ENCODE measurements at places on chromosomes 13 and 19.

DNA sequence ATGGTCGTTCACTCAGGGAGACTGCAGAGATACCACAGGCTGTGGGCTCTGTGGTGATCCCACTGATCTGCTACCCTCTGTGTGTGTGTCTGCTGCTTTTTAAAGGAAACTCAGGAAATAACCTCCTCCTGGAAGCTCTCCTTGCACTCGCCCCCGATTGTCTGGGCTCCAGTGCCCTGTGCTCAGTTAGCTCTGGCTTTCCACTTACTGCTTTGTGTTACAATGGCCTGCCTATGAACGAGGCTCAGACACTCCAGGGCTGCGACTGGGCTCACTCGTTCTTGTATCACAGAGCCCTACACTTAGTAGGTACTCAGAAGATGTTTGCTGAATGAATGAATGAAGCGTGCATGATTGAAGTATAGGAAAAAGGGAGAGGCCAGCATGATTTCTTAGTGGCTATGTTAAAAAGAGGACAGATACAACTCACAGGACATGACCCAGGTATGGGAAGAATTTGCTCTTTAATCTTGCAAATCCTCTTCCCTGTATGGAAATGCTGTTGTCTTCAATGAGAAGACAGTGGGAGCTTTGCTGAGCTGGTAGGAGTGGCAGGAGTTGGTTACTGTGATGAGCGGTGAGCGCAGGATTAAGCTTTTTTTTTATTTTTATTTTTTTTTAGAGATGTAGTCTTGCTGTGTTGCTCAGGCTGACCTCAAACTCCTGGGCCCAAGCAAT is 26.4 kb downstream of the B3GLCT start:
- no peak for DNase-seq

- DNase-seq: peak; percentile 27
Observed at GRCh38 chr13:33999811-34000605, 182.1 kb downstream of the RFC3 start.

DNA sequence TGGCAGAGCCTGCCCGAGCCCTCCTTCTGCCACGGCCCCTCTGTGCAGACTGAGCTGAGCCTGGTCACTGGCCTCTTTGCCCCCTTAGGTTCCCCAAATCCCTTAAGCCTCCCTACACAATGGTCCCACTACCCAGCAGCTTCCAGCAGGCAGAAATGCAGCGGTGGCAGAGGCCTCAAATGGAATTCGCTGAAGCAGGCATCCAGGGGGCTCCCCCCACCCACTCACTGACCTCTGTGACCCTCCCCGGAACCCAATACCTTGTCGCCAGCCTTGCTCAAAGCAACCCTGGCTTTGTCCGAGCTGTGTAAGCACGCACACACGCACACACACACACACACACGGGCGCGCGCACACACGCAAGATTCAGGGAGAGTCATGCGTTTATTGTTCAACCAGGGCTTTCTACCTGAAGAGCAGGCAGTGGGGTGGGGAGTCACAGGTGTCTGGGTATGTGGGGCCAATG is at the start of gene LIM2:
Gene LIM2 (minus strand): TSS at position 51 of the 466 bp plus-strand sequence. CDS start 531 bp downstream, outside the sequence.
- DNase-seq: no peak

GRCh38 chr19:6794686-6795431 is 22.4 kb downstream of the VAV1 start:
- DNase-seq: no peak

GRCh38 chr19:33216198-33216830 is 9.3 kb downstream of the SLC7A10 start:
- DNase-seq: no peak

DNA sequence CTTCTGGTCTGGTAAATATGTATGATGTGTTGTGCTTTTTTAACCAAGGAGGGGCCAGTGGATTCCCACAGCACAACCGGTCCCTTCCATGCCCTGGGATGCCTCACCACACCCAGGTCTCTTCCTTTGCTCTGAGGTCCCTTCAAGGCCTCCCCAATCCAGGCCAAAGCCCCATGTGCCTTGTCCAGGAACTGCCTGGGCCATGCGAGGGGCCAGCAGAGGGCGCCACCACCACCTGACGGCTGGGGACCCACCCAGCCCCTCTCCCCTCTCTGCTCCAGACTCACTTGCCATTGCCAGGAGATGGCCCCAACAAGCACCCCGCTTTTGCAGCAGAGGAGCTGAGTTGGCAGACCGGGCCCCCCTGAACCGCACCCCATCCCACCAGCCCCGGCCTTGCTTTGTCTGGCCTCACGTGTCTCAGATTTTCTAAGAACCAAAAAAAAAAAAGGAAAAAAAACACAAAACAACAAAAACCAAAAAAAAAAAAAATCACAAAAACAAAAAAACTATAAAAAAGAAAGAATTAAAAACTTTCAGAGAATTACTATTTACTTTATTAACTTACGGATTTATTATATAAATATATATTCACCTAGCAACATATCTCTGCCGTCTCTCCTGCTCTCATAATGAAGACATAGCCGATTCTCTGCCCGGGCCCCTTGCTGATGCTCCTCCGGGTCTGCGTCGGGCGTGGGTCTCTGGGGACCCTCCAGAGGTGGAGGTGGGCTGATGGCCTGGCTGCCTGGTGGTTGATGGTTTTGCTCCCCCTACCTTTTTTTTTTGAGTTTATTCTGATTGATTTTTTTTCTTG is 14.4 kb downstream of the CAPN12 start:
- DNase-seq: peak; percentile 79

DNA sequence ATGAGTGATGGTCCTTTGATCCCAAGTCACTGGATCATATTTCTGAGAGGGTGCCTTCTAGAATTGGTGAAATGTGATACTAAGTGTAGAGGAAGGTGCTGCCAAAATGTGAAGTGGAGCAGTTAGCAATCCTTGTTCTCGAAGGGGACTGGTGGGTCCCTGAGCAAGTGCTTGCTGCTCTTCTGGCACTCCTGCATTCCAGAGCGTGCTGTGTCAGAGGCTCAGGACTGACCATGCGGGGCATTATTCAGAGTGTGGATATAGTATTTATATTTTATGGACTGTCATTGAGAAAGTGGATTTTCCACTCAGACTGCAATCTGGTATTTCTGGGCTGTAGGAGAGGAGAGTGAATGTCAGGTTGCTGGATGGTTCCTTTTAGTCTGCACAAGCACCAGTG is 152.6 kb upstream of the KL start:
- no peak for DNase-seq

- DNase-seq: no peak
Observed at GRCh38 chr19:35414442-35414841, 33.6 kb upstream of the FFAR2 start.

DNA sequence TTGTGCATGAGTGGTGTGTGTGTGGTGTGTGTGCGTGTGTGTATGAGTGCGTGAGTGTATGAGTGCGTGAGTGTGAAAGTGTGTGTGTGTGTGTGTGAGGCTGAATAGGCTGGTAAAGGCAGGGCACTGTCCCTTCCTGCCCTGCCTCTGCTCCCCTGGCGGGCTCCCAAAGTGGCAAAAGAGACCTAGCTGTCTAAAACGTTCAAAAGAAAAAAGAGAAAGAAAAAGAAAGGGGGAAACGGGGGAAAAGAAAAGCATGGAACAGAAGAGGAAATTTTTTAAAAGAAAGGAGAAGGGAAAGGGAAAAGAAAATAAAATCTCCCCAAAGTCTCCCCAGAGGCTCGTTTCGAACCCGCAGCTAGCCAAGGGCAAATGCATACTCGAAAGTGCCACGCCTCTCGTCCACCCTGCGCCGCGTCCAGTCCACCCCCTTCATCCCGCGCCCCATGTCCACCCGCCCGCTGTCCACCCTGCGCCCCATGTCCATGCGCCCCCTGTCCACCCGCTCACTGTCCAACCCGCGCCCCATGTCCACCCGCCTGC is 37.0 kb upstream of the FLT1 start:
- DNase-seq: peak; percentile 49

DNA sequence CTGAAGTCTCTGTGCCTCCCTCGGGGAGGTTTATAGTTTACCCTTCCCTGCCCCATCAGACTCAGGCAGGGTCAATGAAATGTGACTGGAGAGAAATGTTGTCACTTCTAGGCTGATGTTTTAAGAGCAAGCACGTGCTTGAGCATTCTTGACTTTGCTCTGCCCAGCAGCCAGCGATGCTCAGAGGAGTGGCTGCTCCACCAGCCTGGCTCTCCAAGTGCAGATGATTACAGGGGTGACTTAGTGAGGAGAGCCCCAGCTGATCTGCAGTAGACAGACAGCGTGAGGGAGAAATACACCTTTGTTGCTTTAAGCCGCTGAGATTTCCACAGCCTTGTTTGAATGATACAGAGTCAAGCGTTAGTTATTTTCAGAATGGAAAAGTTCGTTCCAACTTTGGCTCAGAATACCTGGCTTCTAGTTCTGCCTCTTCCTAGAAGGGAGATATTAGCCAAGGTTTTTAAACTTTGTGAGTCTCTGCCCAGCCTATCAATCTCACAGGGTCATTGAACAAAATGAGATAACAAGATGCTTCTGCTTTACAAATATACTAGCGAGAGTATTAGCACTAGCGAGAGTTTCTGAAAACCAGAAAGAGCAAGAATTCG is 143.6 kb downstream of the OXGR1 start:
- no peak for DNase-seq

DNA sequence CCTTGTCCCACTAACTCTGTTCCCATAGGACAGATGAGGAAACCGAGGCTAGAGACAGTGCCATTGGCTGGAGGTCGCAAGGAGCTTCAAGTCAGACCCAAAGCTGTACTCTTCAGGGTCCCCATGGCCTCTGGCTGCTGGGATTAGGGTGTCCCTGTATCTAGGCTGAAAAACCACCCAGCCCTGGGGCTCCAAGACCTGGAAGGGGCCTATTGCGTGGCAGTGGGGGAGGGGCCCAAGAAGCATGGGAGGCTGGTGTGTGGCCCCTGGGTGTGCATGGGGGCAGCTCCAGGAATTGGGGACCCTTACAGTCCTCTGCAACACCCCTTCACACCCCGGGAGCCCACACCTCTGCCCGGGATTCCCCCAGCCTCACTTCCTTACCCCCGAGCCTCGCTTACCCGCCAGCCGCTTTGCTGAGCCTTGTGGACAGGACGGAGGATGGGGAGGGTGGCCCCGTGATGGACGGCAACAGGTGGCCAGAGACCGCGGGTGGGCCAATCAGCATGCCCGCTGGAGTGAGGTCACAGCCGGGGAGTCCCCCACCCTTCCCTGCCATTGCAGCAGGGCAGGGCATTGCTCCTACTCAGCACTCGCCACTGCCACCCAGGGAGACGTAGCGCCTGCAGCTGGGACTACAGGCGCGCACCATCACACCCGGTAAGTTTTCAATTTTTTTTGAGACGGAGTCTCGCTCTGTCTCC is at the start of gene JSRP1:
Gene JSRP1 (minus strand): TSS at position 436 of the 704 bp plus-strand sequence. CDS start 1,103 bp downstream, outside the sequence.
- DNase-seq: peak; percentile 48

DNA sequence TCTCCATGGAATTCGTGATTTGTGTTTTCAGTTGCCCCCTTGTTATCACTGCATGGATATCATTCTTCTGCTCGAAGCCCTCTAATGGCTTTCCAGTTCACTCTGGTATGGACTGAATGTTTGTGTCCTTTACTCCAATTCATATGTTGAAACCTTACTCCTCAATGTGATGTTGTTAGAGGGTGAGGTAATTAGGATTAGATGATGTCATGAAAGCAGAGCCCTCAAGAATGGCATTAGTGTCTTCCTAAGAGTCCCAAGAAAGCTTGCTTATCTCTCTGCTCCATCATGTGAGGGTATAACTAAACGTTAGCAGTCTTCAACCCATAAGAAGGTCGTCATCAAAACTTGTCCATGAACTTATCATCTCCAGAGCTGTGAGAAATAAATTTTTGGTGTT is 1626.3 kb upstream of the MIR17HG start:
- DNase-seq: no peak

GRCh38 chr19:19873381-19873780 is 7.7 kb downstream of the ZNF253 start:
- DNase-seq: no peak

- DNase-seq: no peak
Observed at GRCh38 chr13:27619728-27620376, 477 bp downstream of the LNX2 start.

DNA sequence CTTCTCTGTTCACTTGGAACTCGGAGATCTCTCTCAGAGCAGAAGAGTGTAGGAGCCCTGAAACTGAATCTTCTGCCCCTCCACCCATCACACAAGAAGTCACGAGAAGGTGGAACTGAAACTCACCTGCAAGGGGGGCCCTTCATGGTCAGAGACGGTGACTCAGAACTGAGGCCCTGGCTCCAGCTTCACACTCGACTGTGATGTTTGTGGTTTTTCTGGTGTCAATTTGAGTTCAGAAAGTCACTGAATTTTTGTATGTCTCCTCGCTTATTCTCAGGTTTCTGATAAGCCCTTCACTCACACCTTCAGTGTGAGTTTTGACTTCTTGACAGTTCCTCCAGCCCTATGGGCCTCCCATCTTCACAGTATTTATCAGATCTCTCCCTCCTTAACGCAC is 23.1 kb downstream of the SIGLEC5 start:
- no peak for DNase-seq

DNA sequence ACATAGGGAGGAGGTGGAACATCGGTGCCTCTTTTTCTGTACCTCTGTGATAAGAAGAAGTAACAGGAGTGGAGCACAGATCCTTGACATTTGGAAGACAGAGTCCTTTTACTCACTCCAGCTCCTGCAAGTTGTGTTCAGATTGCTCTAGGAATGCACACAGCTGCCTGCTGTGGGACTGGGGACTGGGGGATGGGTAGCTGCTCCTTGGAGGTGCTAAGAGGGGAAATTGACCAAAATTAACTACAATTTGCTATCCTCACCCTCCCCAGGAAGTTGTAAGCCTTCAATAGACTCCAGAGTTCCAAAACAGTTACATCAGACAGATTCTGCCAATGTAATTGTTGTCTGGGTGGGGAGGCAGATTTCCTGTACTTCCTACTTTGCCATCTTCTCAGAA is 317.9 kb downstream of the MTUS2 start:
- no peak for DNase-seq

DNA sequence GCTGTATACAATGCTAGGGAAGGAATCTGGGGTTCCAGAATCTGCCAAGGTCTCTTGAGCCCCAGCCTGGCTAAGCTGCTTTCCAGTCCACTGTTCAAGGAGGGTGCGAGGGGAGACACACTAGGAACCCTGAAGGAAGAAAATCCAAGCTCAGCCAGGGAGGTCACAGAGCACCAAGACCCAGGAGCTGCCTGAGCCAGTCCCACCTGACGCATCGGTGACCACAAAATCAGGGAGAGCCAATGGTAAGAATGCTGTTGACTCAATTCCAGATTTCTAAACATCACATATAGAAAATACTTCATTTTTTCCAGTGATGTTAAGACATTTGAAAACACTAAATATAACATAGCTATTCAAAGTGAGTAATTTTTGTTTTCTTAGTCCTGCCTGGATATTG is 50.1 kb downstream of the CEP89 start:
- DNase-seq: no peak

DNA sequence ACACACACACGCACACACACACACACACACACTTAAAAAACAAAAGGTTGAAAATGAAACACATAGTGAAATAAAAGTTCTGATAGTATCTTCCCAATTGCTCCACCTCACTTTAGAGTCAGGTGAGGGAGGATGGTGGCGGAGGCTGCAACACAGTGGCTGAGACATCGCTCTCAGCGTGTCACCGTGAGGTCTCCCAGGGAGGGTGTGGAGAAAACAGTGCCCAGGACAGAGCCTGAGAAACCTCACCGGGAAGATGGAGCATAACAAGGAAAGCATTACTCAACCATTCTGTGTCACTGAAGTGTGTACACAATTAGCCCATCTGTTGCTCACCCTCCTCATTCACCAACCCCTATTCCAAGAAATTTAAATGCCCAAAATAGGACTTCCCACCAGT is 111.4 kb upstream of the USP29 start:
- DNase-seq: no peak

- peak; percentile 43 for DNase-seq
Observed at GRCh38 chr19:34838248-34838647, 65.2 kb upstream of the ZNF599 start.

All from eye (tissue), 1 donor.